ENCODE measurements at places on chromosomes 2 and 18.

DNA sequence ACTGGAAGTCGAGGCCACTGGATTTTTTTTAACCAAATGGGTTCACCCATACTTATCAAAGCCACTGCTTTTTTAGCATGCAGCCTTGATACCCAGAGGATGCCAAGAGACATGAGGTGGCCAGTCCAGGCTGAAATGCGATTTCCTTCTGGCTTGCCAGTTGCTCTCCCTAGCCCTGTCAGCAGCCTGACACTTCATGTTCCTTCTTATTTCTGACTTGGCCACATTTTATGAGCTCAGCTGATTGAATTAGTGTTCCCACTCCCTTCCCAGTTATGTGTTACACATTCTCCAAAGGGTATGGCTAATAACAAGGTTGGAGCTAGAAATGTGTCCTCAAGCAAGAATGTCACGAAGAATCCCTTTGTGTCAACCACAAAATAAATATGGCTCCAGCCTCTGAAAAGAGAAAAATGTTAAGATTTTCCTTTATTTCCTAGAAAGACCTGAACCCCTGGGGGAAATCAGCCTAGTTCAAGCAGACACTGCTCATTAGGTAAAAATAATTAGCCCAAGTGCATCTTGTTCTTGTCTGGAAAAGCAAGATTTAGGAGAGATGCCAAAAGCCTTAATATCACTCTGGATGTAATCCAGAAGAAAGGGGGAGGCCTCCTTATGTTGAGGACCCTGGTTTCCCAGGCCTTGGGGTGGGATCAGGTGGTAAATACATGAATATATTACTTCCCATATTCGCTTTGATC is 121.7 kb upstream of the TACR1 start:
- DNase-seq, result no peak

DNA sequence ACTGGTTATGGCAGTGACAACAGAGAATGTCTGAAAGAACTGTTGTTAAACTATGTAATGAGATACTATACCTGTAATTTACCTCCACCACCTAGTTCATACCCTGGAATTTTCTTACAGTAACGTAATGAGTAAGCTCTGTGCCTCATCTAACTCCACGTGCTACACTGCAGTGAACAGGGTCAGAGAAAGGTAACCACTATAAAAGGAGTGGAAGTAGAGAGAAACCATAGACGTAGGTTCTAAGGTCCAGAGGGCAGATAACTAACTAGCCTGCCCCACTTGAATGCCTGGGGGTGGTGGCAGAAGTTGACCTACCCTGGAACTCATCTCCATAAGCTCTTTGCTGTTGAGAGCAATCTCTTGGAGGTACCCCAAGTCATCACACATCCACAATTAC is 32.0 kb upstream of the B4GALT6 start:
- no peak for DNase-seq

DNA sequence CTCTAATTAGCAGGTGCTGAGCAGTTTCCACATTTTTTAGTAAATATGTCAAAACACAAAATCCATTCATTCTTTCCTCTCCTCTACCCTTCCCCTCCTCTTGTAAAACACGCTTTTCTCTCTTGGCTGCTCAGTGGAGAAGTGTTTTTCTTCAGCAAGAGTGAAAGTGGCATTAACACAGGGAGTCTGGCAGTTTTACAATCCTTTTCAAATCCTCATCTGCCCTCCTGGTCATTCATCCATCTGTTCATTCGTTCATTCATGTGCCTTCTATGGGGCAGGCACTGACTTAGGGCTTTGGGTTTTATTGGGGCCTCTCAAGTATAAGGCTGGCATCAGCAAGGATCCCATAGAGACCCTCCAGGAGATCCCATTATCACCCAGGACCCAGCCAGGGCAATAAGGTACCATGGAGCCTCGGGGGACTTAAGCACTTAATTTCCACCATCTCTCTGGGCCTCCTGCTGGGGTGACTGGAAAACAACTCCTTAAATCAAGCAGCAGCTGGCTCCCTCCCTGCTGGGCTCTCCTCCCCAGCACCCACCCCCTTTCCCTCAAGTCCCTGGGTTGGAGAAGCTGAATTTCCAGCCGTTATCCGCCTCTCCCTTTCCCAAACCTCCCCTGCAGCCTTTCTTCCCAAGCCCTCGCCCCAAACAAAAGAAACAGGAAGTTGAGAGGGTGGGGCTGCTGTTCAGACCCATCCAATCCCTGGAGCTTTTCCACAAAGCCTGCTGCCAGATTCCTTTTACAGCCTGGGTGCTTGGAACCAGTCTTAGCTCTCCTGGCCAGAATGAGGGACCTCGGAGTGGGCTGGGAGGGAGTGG is 32.6 kb downstream of the MARCHF4 start:
- DNase-seq, result no peak

DNA sequence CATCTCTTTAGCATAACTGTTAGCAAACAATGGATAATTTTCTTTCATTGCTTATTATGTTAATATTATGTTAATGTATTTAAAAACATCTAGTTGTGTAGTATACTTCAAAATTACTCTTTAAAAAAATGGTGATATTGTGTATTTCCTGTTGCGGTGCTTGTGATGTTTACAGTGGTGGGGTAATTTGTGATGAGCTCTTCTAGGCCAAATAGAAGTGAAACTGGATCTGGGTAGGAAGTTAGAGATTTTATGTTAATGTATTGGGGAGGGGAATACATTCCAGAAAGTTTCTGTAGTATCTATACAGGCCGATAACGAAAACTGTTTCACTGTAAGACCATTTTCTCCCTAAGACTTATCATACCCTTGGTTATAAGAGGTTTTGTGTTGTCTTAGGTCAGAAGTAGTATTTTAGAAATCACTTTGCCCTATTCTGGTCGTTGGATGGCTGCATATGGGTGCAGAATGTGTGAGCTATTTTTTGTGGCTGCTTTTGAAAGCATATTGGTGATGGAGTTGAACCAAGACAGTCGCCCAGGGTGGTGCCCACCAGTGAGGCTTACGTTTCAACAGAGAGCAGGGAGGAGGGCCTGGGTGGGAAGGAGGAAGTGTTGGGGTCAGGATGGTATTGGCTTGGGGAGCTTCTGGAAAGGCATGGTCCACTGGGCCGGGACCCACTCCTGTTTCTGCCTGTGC is 5.8 kb downstream of the TSHZ1 start:
- no peak for DNase-seq

GRCh38 chr18:58438161-58438957 is 190.5 kb downstream of the ALPK2 start:
- DNase-seq, result no peak

- no peak for DNase-seq
These were observed 212.7 kb upstream of the SLC14A2 start for GRCh38 chr18:45402485-45403056.

DNA sequence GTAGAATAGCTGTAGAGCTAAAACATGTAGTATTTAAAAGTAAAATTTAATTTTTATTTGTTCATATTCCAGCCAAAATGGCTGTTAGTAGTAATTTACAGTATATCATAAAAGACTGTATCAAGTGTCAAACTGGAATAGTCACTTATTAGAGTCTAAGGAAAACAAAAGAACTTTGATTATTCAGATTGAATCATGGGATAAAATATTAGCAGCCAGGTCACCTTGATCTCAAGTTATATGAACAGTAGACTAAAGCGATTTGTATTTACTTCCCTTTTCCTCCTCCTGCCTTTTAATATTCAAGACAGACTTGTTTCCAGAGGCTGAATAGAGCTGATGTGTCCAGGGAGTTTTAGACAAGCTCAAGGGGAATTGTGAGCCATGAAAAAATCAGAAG is 54.4 kb downstream of the PMAIP1 start:
- DNase-seq, result no peak

DNA sequence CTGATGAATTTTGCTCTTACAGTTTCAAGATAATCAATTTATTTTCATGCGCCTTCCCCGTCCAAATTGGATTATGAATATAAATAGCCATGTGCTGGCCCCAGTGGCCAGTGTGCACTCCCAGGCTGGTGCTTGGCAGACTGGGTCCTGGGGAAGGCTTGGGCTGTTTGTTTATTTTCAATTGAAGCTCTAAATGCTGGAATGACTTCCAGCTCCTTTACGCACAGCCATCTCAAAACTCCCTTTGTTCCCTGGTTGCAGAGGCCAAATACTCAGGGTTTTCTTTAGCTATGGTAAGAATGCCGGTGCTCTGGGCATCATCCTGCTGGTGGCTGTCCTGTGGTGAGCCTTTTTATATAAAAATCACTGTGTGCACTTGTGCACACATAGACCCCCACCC is 131.5 kb downstream of the PRKCE start:
- DNase-seq, result no peak

- DNase-seq, result no peak
These were observed 111.0 kb downstream of the CERS6 start for GRCh38 chr2:168566974-168567665.

- DNase-seq, result no peak
These were observed 372.2 kb upstream of the HS6ST1 start for GRCh38 chr2:128690869-128691268.

- DNase-seq, result no peak
These were observed 14.2 kb downstream of the SCN9A start for GRCh38 chr2:166361351-166362153.

DNA sequence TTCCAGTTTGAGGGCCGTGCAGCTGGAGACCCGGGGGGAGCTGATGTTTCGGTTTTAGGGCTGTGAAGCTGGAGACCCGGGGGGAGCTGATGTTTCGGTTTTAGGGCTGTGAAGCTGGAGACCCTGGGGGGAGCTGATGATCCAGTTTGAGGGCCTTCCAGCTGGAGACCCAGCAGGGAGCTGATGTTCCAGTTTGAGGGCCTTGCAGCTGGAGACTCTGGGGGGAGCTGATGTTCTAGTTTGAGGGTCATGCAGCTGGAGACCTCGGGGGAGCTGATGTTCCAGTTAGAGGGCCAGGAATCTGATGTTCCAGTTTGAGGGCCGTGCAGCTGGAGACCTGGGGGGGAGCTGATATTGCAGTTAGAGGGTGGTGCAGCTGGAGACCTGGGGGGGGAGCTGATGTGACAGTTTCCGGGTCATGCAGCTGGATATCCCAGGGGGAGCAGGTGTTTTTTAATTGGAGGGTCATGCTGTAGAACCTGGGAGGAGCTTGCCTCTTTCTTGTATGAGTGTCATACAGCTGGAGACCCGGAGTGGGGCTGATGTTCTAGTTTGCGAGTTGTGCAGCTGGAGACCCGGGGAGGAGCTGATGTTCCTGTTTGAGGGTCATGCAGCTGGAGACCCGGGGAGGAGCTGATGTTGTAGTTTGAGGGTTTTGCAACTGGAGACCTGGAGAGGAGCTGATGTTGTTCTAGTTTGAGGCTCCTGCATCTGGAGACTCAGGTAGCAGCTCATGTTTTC is 153.2 kb downstream of the RTP5 start:
- DNase-seq, result no peak

DNA sequence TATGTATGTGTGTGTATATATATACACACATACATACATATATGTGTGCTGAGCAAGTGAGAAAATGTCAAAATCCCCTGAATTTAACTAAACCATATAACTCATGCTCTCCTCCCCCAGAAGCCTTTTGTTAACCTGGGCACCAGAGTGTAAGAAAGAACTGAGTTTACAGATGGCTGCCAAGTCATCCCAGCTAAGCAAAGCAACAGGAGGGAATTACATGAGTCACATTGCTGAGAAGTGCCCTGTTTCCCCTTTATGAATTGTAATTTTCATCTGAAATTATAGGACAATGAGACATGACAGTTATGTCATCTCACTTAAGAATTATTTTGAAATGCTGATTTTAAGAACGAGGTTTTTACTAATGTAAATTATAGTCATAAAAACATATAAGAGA is 29.9 kb downstream of the SCN7A start:
- no peak for DNase-seq

GRCh38 chr2:211367711-211368110 is 811.3 kb downstream of the CPS1 start:
- DNase-seq, result no peak

DNA sequence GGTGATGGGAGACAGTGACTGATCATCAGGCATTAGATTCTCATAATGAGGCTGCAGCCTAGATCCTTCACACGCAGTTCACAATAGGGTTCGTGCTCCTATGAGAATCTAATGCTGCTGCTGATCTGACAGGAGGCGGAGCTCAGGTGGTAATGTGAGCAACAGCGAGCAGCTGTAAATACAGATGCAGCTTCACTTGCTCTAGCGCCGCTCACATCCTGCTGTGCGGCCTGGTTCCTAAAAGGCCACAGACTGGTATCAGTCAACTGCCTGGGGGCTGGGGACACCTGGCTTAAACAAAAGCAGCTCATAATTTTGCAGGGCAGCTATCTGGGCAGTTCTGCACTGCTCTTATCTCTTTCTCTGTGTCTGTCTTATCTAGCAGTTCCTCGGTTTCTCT is 20.4 kb upstream of the CD226 start:
- no peak for DNase-seq

- no peak for DNase-seq
These were observed 36.6 kb downstream of the MTHFD2 start for GRCh38 chr2:74235041-74235440.

DNA sequence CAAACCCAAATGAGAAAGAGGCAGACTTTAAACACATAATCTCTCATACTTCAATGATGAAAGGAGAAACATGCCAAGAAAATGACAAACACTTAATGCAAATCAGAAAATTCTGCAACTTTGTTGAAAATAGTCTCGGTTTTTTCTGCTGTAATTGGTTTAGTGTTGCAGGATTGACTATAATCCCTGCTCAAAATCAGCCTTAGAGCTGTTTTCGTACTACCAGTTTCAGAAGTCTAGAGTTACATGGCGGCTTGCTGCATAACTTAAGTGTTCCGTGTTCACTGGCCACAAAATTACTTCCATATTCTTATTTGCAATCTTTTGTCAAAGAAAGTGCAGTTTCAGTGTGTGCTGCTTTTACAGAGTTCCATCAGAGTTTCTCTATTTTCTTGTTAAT is 48.9 kb upstream of the ITGAV start:
- no peak for DNase-seq

DNA sequence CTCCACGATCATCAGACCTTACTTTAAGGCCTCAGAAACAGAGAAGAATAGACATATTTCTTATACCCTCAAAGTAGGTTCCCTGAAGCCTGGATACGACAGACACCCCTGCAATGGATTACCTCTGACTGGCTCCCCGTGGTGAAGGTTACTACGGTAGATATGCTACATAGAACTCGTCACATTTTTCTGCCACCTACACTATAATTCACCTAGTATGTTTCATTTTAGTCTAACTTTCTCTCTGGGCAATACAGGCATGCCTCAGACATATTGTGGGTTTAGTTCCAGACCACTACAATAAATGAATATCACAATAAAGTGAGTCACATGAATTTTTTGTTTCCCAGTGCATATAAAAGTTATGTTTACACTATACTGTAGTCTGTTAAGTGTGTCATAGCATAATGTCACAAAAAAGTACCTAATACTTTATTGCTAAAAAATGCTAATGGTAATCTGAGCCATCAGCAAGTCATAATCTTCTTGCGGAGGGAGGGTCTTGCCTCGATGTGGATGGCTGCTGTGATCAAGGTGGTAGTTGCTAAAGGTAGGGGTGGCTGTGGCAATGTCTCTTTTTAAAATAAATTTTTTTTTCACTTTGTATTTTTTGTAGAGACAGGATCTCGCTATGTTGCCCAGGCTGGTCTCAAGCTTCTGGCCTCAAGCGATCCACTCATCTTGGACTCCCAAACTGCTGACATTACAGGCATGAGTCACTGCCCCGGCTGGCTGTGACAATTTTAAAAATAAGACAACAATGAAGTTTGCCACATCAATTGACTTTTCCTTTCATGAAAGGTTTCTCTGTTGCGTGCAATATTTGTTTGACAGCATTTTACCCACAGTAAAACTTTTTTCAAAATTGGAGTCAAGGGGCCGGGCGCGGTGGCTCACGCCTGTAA is 64.6 kb downstream of the TGIF1 start:
- no peak for DNase-seq
